Breast epithelium (tissue), 4 donors: ENCODE measurements at places on chromosomes 5 and 9.

GRCh38 chr5:91145333-91145620 is 237.8 kb downstream of the ARRDC3 start:
- no peaks in the 10 kb centered on the region for H3K4me1 ChIP-seq
- peak overlapping the region; percentile 66 for H3K27ac ChIP-seq
- no peak overlapping the region for H3K4me3 ChIP-seq
- H3K27me3 ChIP-seq, result no peaks in the 10 kb centered on the region
- DNase-seq, result no peak
- H3K36me3 ChIP-seq, result no peaks in the 10 kb centered on the region

DNA sequence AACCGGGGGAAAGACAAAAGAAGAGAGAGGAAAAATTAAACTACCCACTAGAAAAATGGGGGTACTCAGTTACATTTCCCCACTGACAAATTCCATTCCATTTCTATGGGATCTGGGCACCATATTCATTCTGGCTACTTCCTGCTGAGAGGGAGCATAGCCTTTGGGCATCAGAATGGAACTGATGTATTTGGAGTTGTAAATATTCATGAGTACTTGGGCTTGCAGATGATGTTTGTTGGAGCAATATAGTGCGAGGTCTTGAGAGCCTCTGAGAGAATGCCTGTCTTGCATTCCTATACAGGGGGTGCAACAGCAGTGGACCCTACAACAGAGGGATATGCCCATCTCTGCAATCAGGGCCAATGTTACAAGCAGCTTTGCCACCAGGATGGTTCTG is 16.7 kb downstream of the GMCL2 start:
- no peaks in the 10 kb centered on the region for H3K4me1 ChIP-seq
- no peak for DNase-seq
- H3K27ac ChIP-seq, result no peak overlapping the region
- H3K27me3 ChIP-seq, result no peaks in the 10 kb centered on the region

DNA sequence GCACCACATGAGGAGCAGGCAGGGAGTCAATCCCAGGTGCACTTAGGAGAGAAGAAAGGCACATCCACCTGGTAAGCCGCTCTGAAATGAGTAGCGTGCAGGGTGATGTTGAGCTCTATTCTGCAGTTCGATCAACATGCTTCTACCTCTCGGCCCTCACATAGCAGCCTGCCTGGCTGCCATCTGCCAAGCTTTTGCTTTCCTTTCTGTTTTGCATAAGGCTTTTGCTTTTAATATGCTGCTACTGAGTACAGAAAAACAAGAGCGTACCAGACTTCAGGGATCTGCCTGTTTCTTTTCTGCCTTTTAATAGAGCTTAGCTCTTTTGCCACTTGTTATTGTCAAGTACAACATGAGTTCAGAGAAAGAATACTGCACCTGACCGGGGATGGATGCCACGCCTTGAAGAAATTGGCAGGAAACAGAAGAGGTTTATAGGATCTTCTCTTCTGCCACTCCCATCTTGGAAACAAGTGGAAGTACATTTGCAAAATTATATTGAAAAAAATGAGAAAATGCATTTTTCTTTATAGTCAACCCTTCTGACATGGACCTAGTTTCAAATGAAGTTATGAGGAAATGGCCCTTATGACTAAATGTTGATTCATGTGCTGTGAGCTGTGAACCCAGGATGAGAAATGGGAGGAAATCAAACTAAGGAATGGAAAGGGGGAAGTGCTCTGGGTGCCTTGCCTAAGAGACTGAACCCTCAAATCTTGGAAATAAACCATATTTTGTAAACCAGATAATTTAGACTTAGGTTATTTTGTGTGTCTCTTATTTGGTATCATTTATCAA is 4.0 kb upstream of the FCHO2 start:
- H3K27ac ChIP-seq, result no peak overlapping the region
- H3K36me3 ChIP-seq, result no peaks in the 10 kb centered on the region
- no peaks in the 10 kb centered on the region for H3K4me1 ChIP-seq
- H3K4me3 ChIP-seq, result no peak overlapping the region
- no peaks in the 10 kb centered on the region for H3K27me3 ChIP-seq

DNA sequence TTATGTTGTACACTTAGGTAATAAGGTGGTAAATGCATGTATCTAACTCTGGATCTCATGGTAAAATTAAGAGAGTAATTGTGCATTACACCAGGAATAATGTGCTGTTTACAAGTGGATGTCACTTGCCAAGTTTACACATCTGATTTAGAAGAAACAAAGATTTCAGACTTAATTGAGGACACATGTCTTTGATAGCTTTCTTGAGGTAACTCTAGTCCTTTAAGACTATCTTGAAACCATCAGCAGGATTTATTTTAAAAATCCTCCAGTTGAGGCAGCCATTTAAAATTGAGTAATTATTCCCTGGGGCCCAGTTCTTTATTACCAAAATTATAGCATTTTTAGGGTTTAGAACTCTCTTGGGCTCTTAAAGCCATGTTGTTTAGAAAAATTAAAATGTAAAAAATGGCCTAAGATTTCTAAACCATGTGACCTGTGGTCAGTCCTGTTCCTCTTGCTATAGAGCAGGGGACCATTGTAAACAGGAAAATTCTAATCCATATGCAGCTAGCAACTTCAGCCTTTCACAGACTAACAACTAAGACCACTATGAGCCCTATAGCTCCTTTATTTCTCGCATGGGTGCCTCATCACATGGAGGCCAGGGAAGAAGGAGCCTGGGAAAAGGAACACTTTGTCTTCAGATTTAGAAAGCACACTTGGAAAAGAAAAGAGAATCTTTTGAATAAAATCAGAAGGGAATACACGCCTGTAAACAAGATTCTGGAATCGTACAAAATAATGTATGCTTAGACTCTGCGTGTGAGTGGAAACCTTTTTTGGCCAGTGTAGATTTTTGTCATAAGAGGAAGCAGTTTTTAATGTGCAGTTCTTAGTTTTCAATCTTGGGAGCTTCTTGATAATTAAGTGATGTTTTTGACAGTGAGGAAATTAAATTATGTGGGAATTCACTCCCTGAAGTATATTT is 71.2 kb downstream of the ZSWIM6 start:
- no peak overlapping the region for H3K4me3 ChIP-seq
- no peaks in the 10 kb centered on the region for H3K36me3 ChIP-seq
- H3K27ac ChIP-seq, result no peak overlapping the region
- H3K4me1 ChIP-seq, result no peaks in the 10 kb centered on the region
- DNase-seq, result no peak
- H3K27me3 ChIP-seq, result no peaks in the 10 kb centered on the region

GRCh38 chr9:133341369-133342068 is 5.5 kb upstream of the SURF6 start:
- peaks cover 5% of the 10 kb centered on the region for H3K36me3 ChIP-seq
- no peak for DNase-seq
- H3K27me3 ChIP-seq, result no peaks in the 10 kb centered on the region
- H3K4me1 ChIP-seq, result no peaks in the 10 kb centered on the region
- no peak overlapping the region for H3K27ac ChIP-seq
- no peak overlapping the region for H3K4me3 ChIP-seq

DNA sequence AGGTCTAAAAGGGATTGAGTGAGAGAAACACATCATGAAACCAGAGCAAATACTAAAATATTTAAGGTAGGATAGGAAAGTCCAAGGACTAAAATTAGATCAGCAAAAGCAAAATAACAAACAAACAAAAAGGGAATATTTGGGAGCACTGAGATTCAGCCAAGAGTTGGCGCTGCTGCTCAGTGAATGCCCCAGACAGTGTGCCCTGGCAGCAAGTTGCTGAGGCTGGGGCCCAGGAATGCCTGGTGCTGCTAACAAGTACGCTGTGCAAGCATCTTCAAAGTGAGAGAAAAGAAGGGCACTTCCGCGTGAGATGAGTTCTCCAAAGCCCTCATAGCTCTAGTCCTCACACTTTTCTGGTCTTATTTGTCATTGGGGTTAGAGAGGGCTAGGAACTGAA is 603.3 kb downstream of the EFNA5 start:
- DNase-seq, result no peak
- no peak overlapping the region for H3K27ac ChIP-seq
- no peak overlapping the region for H3K4me3 ChIP-seq
- H3K36me3 ChIP-seq, result no peaks in the 10 kb centered on the region

DNA sequence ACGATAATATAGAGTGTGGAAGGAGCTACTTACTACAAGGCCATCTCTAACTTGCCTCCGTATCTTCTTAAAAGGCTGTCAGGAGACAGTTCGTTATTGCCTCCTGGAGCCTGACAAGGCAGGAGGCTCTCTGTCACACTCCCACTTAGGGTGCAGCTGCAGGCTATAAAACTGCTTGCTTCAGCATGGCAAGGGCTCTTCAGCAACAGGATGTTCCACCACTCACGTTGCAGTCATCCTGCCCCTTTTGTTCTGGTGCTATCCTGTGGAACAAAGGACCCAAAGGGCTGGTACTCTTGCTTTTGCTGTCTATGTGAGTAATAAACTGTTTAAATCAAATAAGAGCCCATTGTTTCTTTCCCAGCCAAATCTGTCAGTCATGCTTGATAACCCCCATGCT is 508.9 kb downstream of the NTRK2 start:
- H3K27ac ChIP-seq, result no peak overlapping the region
- no peak overlapping the region for H3K4me3 ChIP-seq
- no peaks in the 10 kb centered on the region for H3K4me1 ChIP-seq
- no peaks in the 10 kb centered on the region for H3K36me3 ChIP-seq
- no peak for DNase-seq
- no peaks in the 10 kb centered on the region for H3K27me3 ChIP-seq

GRCh38 chr9:116635908-116636307 is 51.2 kb upstream of the TRIM32 start:
- H3K27ac ChIP-seq, result no peak overlapping the region
- DNase-seq, result no peak
- no peaks in the 10 kb centered on the region for H3K4me1 ChIP-seq
- no peaks in the 10 kb centered on the region for H3K36me3 ChIP-seq

- H3K4me1 ChIP-seq, result no peaks in the 10 kb centered on the region
- no peak overlapping the region for H3K4me3 ChIP-seq
- H3K27ac ChIP-seq, result no peak overlapping the region
Observed at GRCh38 chr5:155089643-155090042, 76.1 kb downstream of the KIF4B start.

DNA sequence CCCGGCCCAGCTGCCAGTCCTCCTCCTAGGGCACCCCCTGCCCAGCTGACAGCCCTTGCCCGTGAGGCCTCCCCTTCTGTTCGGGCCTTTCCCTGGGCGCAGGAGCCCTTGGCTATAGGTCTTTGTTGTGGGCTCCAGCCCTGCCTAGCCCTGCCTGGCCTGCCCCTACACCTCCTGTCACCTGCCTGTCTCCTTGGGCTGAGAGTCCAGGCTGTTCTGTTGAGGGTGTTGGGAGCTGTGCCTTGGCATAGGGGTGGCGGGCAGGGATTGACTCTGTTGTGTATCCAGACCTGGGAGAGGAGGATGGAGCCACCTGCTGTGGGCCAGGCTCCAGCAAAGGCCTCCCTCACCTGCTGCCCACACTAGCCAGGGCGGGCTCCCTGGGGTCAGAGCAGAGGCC is 11.6 kb downstream of the FCN2 start:
- no peak overlapping the region for H3K4me3 ChIP-seq
- H3K27me3 ChIP-seq, result no peaks in the 10 kb centered on the region
- peaks cover 8% of the 10 kb centered on the region for H3K4me1 ChIP-seq
- DNase-seq, result no peak

- no peaks in the 10 kb centered on the region for H3K27me3 ChIP-seq
- H3K4me1 ChIP-seq, result no peaks in the 10 kb centered on the region
- no peak overlapping the region for H3K27ac ChIP-seq
- DNase-seq, result no peak
Observed at GRCh38 chr9:124973807-124974206, 32.9 kb upstream of the GOLGA1 start.

DNA sequence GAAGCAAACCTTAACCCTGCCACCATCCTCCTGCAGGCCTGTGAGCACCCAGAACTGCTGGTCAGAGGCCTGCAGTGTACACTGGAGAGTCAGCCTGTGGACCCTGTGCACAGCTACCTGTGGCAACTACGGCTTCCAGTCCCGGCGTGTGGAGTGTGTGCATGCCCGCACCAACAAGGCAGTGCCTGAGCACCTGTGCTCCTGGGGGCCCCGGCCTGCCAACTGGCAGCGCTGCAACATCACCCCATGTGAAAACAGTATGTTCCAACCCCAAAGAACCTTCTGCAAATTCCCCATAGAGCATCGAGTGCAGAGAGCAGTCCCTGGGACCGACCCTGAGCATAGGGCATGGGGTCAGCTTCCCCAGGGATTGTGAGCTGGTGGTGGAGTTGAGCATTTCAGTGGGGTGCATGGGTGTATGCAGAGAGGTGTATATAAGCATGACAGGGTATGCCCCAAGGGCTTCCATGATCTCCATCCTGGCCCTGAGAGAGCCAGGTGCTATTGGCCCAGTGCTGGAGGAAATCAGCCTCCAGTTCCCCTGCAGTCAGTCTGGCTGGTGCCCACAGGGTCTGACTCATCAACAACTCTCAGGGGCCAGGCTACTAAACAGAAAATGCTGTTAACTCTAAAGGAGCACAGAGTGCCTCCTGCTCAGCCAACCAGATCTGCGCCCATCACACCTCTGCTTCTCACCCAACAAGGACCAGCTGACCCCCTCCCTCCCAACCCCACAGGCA is 126.2 kb downstream of the SAXO1 start:
- H3K27me3 ChIP-seq, result no peaks in the 10 kb centered on the region
- DNase-seq, result no peak
- H3K27ac ChIP-seq, result no peak overlapping the region

GRCh38 chr9:16202914-16203728 is 650.3 kb downstream of the CCDC171 start:
- H3K27me3 ChIP-seq, result no peaks in the 10 kb centered on the region
- no peak overlapping the region for H3K4me3 ChIP-seq
- no peaks in the 10 kb centered on the region for H3K4me1 ChIP-seq
- no peak overlapping the region for H3K27ac ChIP-seq
- no peak for DNase-seq
